ENCODE measurements at places on chromosomes 7 and 10. TPM values are rescaled to one million over a fixed set of nuclear protein-coding genes. Genes with fewer than 3 reads are reported as not detected.

The IKZF1 gene
- not detected for total RNA-seq

The SEMA3E gene
- total RNA-seq, result 1.6 TPM

The ATRNL1 gene
- 20.2 TPM for total RNA-seq

The CASD1 gene
- total RNA-seq, result 19.4 TPM

The PILRA gene
- total RNA-seq, result 2.5 TPM

The NKX1-2 gene
- not detected for total RNA-seq

The C10orf53 gene
- not detected for total RNA-seq

The AKR1C3 gene
- 0.89 TPM for total RNA-seq

The SFTPD gene
- total RNA-seq, result 0.60 TPM

The FAM180A gene
- 0.24 TPM for total RNA-seq

The PLPP4 gene
- total RNA-seq, result 2.0 TPM

The SRRM3 gene
- 0.71 TPM for total RNA-seq

The NEUROD6 gene
- not detected for total RNA-seq

The ACSL5 gene
- total RNA-seq, result 0.57 TPM

The CDCA7L gene
- 23.8 TPM for total RNA-seq

The SCART1 gene
- 4.8 TPM for total RNA-seq

The PRPS1L1 gene
- not detected for total RNA-seq

The CAMK2G gene
- 37.6 TPM for total RNA-seq

DNA sequence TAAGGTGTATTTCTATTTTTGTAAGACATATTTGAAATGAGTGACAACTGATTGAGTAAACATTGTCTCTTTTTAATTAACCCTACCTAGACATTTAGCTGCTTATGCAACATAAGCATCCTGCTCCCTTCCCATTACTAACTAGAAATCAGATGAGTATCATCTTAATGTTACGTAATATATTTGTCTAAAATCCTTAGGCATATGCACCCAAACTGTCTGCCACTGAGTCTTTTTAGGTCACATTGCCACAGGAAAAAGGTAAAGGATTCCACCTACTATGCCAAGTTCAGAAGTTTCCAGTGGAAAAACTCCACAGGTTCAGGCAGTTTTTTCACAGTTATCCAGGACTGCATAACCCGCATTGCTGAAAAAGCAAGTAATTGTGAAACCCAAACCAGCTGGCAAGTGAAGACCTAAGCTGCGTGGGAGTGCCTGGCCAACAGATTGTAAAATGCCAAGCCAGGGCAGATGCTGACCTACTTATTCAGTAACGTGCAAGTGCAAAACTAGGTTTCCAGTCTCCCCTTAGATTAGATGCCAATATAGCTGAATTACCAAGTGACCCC is 983.7 kb downstream of the GATA3 start:
- no peak for DNase-seq

- no peak for DNase-seq
Observed at GRCh38 chr7:46127814-46128213, 206.7 kb upstream of the IGFBP3 start.

DNA sequence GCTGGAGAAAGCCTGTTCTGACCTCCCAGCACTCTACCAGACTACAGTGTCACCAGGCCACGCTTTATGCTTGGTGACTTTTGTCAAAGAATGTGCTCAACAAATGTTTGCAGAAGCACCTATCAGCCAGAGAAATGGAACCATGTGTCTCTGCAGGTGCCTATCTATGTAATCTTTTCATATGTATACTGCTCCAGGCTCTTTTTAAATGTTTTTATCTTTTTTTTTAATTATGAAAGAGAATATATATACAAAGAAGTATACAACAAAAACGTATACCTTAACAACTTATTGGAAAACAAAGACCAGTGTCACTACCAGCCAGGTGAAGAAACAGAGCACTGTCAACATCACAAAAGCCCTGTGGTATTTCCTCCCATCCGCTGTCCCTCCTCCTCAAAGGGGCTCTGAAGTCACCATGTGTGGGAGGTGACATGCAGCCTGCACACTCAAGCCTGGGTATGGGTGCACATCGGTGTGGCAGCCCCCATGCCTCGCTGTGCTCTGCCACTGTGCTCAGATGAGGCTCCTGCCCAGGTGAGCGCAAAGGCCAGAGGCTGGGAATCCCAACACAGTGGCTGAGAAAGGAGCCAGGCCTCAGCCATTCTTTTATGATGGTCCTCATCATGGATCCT is 120.6 kb downstream of the CLEC2L start:
- no peak for DNase-seq

- peak; percentile 81 for DNase-seq
Observed at GRCh38 chr7:155343661-155344121, 46.0 kb downstream of the INSIG1 start.

- no peak for DNase-seq
Observed at GRCh38 chr7:43905956-43906330, 453 bp downstream of the URGCP start.

DNA sequence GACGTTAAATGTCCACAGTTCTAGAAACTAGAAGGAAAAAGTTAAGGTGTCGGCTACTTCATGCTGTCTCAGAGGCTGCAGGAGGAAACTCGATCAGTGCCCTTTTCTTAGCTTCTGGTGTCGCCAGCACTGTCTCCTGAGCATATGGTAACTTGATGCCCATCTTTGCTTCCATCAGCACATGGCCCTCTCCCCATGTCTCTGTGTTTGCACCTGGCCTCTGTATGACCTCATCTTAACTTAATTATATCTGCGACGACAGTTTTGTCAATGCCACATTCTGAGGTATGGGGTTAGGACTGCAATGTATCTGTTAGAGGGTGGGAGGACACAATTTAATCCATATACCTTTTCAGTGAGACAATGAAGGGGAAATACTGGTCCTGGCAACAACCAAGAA is 449.9 kb downstream of the POM121L12 start:
- no peak for DNase-seq

DNA sequence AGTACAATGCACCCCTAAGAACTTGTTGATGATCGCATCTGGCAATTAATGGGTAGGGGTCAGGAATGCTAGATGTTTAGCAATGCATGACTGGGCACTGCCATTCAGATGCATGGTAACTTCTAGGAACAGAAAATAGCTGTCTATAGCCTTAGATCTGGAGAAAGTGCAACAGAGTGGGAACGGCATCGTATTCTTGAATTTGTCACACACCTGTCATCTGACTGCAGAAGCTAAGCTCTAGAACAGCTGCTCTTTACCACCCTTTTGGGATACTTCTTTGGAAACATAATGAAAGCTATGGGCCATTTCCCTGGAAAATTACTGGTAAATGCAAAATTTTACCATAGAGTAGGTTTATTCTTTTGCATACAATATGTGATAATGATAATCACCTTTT is 118.1 kb downstream of the SLC25A13 start:
- no peak for DNase-seq

DNA sequence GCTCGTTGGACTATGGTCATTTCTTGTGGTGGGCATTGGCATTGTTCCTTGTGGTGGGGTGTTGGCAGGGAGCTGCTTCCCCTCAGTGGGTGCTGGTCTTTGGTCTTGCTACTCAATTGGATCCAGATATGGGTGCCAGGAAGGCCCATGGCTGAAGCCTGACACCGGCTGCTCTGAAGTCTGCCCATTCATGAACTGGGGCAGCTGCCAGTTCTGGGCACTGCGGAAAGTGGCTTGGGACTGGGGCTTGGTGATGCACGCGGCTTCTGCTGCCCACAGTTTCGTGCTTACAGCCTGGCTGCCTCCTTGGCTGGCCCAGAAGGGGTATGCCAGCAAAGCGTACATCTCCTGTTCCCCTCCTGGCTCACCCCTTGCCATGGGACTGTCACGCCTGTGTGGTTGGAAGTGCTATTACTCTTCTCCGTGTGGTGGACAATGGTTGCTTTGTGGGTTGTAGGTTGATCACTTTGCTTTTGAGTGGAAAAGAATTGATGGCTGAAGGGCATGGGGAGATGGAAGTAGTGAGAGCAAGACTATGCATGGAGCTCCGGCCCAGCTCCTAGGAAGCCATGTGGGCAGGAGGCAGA is 54.7 kb downstream of the ADAMTS14 start:
- no peak for DNase-seq

DNA sequence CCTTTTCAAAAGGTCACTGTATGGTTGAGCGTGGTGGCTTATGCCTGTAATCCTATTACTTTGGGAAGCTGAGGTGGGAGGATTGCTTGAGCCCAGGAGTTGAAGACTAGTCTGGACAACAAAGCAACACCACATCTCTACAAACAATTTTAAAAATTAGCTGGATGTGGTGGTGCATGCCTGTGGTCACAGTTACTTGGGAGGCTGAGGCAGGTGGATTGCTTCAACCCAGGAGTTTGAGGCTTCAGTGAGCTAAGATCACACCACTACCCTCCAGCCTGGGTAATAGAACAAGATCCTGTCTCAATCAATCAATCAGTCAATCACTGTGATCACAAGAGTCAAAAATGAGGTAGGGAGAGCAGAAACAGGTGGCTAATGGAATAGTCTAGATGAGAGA is 97.0 kb downstream of the SUGCT start:
- no peak for DNase-seq

GRCh38 chr10:33046792-33047191 is 88.8 kb upstream of the ITGB1 start:
- DNase-seq, result no peak

GRCh38 chr10:1195828-1196227 is 139.6 kb downstream of the WDR37 start:
- no peak for DNase-seq

- DNase-seq, result no peak
Observed at GRCh38 chr7:74454021-74454924, 567 bp downstream of the GTF2IRD1 start.

GRCh38 chr7:13770305-13770704 is 219.2 kb downstream of the ETV1 start:
- DNase-seq, result no peak

DNA sequence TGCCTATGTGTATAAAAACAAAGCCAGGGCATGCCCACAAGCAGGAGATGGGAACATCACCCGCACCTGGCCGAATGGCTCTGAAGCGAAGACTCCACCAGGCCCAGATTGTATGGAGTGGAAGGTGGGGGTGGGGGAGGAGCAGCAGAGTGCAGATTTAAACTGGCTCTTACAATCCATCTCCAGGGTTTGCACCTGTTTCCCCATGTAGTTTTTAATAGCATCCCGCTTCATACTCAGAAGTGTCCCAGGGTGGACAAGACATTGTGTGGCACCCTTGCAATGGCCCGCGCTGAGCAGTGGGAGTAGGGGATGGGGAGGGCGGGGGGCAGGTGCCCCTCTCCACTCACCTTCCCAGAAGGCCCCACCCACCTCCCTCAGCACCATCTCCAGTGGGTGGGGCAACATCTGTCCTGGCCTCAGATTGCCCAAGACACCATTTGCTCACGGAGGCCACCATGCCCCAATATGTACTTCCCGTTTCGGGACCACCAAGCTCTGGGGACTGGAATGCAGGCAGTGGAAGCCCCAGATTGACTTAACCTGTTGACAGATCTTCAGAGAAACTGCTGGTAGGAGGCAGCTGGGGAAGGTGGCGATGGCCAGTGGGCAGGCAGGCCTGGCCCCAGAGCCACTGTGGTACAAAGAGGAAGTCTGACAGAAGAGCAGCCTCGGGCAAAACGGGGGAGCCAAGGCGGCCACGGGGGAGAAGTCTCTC is 23.0 kb downstream of the VSIR start:
- DNase-seq, result no peak

- DNase-seq, result no peak
Observed at GRCh38 chr10:68811314-68812009, 15.9 kb upstream of the STOX1 start.

GRCh38 chr7:2947058-2947780 is 96.4 kb downstream of the CARD11 start:
- DNase-seq, result peak; percentile 10

GRCh38 chr7:103752995-103753394 is 236.5 kb downstream of the RELN start:
- no peak for DNase-seq

DNA sequence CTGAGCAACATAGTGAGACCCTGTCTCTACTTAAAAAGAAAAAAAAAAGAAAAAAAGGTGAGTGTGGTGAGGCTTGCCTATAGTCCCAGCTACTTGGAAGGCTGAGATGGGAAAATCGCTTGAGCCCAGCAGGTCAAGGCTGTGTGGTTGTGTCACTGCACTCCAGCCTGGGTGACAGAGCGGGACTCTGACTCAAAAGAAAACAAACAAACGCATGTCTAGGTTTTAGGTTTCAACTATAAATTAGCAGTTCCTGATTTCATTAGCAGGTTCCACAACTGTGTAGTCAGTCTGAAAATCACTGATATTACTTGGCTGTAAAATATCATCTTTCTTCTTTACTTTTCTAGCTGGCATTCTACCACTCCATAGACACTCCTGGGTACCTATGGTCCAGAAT is 155.7 kb upstream of the HGF start:
- no peak for DNase-seq

DNA sequence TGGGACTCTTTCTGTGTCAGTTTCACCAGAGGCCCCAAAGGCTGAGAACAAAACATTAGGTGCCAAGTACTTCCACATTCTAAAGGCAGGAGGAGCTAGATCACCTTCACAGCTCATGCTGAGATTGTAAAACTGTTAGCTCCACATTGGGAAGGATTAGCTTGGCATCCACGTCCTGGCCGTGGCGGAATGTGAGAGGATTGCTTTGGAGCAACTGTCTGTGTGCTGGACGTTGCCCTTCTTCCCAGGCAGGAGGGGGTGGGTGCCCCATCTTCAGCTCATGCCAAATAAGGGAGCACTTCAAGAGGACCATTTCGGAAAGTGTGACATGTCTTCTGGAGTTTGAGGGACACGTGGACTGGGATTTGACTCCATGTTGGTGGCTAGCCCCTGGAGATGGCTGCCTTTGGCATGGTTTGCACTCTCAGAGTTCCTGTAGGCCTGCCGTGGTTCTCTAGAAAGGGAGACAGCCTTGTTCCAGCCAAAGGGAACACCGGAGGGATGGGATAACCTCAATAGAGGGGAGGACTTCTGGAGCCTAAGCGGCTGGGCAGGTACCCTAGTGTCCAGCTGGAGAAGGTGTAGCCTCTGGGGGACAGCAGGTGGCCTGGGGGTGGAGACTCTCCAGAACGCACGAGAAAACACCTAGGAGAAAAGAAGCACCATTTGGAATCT is 19.9 kb upstream of the FMC1 start:
- no peak for DNase-seq

- no peak for DNase-seq
Observed at GRCh38 chr7:129421717-129422250, 12.4 kb upstream of the STRIP2 start.

All from osteocyte (in vitro differentiated cells).